ENCODE measurements at places on chromosomes 7 and 10. TPM values are rescaled to one million over a fixed set of nuclear protein-coding genes. Genes with fewer than 3 reads are reported as not detected.
A peak's percentile ranks its signal among the peaks of the same experiment; 100 is the strongest.

- no peak for DNase-seq
Measured at GRCh38 chr7:29442146-29442545, 121.5 kb upstream of the PRR15 start.

ASAH2 gene
- 2.0 TPM for total RNA-seq

GRCh38 chr7:22722536-22723180 lies 4.3 kb upstream of the IL6 start:
- no peak for DNase-seq

DGKI gene
- not detected for total RNA-seq

NEUROD6 gene
- not detected for total RNA-seq

DNA sequence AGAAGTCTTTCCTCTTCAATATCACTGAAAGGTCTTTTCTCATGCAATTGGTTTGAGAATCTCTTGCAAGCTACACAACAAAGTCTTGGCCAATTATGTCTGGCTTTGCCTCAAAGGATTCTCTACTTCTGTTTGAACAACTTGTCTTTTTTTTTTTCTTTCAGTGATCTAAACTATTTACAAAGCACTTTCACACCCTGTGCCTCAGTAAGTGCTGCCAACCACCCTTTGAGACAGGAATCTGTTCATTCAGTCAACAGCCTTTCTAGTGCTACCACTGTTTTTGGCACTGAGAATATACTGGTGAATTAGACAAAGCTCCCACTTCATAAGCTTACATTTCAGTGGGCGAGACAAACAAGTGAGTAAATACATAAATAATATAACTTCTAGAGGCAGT lies 26.9 kb upstream of the SDK1 start:
- DNase-seq, result no peak

TRPV5 gene
- total RNA-seq, result not detected

HOXA2 gene
- total RNA-seq, result not detected

- no peak for DNase-seq
Measured at GRCh38 chr7:83957333-83957732, 237.3 kb downstream of the SEMA3A start.

DNA sequence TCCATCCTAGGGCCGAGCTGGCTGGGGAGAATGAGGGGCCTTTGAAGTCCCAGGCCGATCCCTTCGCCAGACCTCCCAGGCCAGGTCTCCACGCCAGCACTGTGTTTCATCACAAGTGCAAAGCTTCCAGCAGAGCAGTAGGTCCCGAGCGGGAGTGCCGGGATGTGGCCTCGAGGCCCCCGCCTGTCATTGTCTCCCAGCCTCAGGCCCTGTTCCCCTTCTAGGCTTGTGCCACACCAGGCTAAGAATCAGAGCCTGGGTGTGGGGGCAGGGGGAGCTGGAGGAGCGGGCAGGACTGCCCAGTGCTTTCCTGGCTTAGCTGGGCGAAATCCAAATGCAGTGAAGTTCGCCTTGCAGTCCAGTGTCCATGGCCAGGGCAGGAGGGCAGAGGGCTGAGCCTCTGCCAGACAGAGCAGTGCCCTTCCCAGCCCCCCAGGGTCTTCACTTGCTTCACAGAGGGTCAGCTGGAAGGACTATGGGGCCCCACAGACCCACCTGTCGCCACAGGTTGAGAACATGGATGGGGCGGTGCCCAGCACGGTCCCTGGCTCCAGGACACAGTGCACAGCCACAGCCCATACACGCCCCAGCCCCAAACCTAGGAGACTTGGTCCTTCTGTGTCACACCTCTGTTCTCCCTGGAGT lies 20.2 kb upstream of the PFKFB3 start:
- DNase-seq, result no peak

DNA sequence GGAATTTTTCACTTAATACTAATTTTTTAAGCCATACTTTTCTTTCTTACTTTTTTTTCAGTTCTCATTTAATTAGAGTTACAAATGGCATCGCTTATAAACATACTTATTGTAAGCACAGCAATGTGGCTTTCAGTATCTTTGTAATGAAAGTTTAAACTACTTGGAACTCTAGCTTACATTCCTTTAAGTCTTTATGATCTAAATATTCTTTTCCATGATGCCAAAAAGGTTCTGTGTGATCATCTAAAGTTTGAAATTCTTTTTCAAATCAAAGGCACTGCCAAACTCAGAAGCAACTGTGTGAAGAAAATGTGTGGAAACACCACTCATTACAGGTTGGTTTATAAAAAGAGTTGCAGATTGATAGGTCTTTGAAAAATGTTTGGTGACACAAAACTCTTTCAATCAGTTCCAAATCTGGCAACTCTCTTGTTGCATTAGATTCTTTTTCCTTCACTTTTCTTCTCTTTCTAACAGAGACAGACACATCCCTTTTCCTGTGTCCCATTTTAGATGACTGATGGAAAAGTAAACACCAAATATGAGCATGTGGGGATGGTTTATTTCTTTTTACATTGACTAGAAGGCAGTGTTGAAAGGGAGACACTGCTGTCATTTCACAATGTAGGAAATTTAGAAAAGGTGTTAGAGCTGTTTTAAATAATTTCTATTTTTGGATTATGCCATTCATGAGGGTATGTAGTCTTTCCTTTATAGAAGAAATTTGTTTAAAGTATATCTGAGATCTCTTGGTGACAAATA lies 392.3 kb downstream of the SUGCT start:
- no peak for DNase-seq

PNLIPRP3 gene
- not detected for total RNA-seq

GRCh38 chr7:2289621-2290020 lies 24.6 kb downstream of the SNX8 start:
- DNase-seq, result no peak

DNA sequence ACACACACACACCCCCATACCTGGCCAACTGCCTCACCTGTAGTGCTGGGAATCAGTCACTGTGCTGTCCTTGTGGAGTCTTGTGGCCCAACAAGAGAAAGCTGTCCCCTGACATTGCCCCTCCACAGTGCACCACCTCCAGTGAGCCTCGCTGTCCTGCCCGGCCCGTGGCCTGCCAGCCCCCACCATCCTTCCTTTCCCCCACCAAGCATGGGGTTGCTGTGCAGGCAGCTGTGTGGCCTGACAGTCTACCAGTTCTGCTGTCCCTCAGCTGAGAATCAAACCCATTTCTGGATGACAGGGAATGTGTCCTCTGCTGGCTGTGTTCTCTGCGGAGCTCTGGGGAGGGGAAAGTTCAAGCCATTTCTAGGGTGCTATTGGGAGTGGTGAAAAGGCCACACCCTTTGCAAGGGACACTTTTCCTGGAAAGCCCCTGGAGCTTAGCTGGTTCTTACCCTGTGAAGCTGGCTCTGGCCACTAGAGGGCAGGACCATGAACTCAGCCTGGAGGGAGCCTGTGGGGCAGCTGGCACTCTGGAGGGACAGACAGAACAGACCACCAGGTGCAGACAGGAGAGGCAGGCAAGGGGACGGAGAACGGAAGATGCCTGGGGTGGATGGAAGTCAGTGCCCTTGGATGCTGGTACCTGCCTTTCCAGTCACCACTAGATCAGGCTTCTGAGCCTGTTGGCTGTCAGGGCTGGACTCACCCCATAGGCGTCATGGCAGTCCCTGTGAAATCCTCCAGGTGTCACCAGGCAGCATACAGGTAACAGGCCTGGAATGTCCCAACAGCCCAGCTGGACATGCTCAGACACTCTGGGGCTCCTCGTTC lies 10.5 kb upstream of the MTPAP start:
- peak; percentile 30 for DNase-seq

DNA sequence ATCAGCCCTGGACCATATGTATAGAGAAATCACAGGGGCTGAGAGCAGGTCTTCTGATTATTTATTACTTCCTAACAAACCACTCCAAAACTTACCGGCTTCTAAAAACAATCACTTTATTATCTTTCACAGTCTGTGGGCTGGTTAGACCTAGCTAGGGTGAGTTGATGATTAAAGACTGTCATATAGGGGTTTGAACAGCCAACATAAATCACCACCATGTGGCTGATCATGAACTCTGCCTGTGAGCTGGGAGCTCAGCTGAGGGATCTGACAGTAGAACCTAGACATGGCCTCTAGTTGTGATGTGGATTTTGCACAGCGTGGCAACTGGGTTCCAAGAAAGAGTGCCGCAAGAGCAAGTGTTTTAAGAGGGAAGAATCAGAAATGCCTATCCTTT lies 305.4 kb downstream of the CSTF2T start:
- no peak for DNase-seq

GRCh38 chr7:96591900-96592676 lies 117.6 kb downstream of the SEM1 start:
- no peak for DNase-seq

LRRD1 gene
- total RNA-seq, result not detected

DNA sequence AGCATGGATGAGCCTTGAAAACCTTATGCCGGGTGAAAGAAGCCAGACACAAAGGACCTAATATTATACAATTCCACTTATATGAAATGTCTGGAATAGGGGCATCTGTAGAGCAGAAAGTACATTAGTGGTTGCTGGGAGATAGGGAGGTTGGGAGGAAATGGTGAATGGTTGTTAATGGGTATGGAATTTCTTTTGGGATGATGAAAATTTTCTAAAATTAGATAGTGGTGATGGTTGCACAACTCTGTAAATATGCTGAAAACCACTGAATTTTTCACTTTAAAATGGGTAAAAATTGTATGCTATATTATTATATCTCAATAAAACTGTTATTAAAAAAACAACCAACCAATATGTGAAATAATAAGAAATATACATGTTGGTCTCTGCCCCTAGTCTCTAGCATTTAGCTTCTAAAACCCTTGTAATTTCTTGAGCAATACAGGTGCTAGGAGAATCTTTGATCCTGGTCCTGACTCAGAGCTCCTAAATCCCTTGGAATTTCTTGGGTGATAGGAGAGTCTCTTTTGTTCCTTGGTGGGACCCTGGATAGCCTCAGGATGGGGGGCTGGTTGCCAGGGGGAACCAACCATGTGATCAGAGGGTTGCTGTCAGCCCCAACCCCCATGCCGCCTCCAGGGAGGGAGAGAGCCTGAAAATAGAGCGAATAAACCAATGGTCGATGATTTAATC lies 64.0 kb downstream of the TACR2 start:
- DNase-seq, result no peak

UCN3 gene
- not detected for total RNA-seq

DNA sequence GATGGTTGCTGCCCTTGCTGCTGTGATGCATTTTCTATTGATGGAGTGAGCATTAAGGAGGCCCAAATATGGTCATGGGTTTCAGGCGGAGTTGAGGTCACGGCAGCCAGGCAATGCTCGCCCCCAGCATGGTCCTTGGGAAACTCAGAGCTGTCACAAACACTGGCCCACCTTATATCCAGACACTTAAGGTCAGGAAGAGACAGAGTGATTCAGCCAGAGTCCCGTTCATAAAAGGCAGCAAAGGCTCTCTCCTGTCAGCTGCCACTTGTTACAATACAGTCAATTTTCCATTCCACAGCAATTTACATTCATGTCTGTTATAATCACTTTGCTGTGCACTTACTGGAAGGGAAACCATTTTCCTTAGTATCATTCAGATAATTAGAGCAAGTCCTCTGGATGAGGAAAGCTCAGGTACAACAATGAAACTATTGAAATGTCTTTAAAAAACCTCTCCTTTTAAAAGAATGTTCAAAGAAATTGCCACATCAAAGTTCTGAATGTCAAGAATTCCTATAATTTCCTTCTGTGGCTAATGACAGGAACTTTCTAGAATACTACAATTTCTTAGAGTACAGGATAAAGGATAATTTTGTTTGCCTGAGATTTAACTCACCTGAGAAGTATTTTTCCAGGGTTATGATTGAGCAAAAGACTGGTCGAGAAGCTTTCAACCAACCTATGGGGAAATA lies 14.8 kb upstream of the ANKRD1 start:
- no peak for DNase-seq

DNA sequence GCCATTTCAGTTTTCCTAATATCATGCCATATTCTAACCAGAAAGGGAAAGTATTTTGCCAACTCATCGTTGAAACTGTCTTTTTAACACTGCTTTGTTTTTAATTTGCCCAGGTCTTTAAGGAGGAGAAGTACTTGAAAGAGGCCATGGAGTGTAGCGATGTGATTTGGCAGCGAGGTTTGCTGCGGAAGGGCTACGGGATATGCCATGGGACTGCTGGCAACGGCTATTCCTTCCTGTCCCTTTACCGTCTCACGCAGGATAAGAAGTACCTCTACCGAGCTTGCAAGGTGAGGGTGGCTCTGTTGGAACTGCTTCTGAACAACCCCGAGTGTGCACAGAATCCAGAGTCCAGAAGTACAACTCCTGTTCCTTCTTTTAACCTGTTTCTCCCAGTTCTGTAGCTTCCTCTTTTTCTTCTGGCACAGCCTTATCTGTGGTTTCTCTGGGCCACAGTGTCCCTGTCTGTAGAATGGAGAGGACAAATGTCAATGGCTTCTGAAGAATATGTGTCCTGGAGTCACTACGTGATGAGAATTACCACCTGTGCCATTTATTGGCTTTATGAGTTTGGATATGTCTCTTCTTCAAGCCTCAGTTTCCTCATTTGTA lies 60.1 kb downstream of the LANCL2 start:
- DNase-seq, result no peak

GRCh38 chr10:78566284-78567111 lies 502.3 kb upstream of the ZMIZ1 start:
- DNase-seq, result no peak

GRCh38 chr10:71927159-71927558 lies 37.0 kb upstream of the CHST3 start:
- no peak for DNase-seq

- no peak for DNase-seq
Measured at GRCh38 chr10:387909-388660, 252.8 kb downstream of the ZMYND11 start.

- DNase-seq, result no peak
Measured at GRCh38 chr10:72679838-72680241, 12.1 kb upstream of the MCU start.

DNA sequence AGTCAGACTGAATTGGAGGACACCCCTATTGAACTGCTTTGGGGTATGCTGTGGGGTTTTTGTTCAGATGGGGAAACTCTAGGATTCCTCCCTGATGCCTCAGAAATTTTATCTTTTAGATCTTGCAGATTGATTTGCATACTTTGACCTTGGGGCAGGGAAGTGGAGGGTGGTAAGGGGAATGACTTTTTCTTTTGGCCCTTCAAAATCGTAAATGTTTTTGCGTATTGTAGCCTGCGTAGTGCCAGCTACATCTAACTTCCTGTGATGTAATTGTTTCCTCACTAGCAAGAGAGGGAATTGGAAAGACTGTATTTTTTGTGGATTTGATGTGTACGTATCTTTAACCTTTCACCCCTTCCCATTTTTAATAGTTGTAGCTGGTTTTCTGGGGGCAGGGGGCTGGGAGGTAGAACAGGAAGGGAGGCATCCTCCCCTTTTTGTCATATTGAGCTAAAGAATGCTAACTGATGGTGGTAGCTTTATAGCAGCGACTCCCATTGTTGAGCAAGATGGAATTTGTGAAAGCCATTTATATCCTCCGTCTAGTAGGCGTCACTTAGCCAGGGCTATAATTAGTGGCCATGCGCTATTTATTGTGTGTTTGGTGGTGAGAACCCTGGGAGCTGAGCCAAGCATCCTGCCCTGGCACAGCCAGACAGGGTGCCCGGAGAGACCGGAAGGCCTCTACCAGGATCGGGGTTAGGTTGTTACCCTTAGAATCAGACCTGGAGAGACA lies 11.3 kb downstream of the DUSP5 start:
- DNase-seq, result no peak

- no peak for DNase-seq
Measured at GRCh38 chr10:98416606-98417388, 1.8 kb upstream of the PYROXD2 start.

AKAP9 gene
- total RNA-seq, result 61.3 TPM

Measured in CD8-positive, alpha-beta T cell (primary cell).